ENCODE measurements at places on chromosomes 7 and 10.
A peak's percentile ranks its signal among the peaks of the same experiment; 100 is the strongest.

GRCh38 chr7:96004578-96004977 lies 232.2 kb downstream of the DYNC1I1 start:
- DNase-seq = no peak
- H3K4me3 ChIP-seq = no peak overlapping the region
- peaks cover 2% of the 10 kb centered on the region for H3K27me3 ChIP-seq
- no peaks in the 10 kb centered on the region for H3K4me1 ChIP-seq

- H3K27me3 ChIP-seq = peaks cover 6% of the 10 kb centered on the region
- DNase-seq = peak; percentile 66
Measured at GRCh38 chr10:24383681-24384106, 174.8 kb downstream of the KIAA1217 start.

GRCh38 chr10:131961047-131961776 lies 20.5 kb downstream of the BNIP3 start:
- DNase-seq = no peak
- H3K27me3 ChIP-seq = no peaks in the 10 kb centered on the region
- peaks cover 37% of the 10 kb centered on the region for H3K36me3 ChIP-seq
- no peak overlapping the region for H3K27ac ChIP-seq
- H3K4me1 ChIP-seq = peaks cover 12% of the 10 kb centered on the region

GRCh38 chr10:88115968-88116367 lies 252.5 kb downstream of the PTEN start:
- H3K27me3 ChIP-seq = peaks cover 8% of the 10 kb centered on the region
- H3K4me3 ChIP-seq = no peak overlapping the region
- no peaks in the 10 kb centered on the region for H3K36me3 ChIP-seq
- no peak overlapping the region for H3K27ac ChIP-seq

GRCh38 chr10:72044417-72045041 lies 43.8 kb downstream of the SPOCK2 start:
- H3K4me1 ChIP-seq = peaks cover 13% of the 10 kb centered on the region
- DNase-seq = no peak
- peaks cover 3% of the 10 kb centered on the region for H3K27me3 ChIP-seq
- H3K4me3 ChIP-seq = no peak overlapping the region
- H3K27ac ChIP-seq = no peak overlapping the region
- no peaks in the 10 kb centered on the region for H3K36me3 ChIP-seq

GRCh38 chr7:135710417-135711138 lies 17.4 kb downstream of the SLC13A4 start:
- H3K36me3 ChIP-seq = no peaks in the 10 kb centered on the region
- no peaks in the 10 kb centered on the region for H3K27me3 ChIP-seq
- no peak overlapping the region for H3K4me3 ChIP-seq
- no peak overlapping the region for H3K27ac ChIP-seq
- DNase-seq = no peak

GRCh38 chr10:117543225-117544003 lies 868 bp downstream of the EMX2 start:
- peaks cover 88% of the 10 kb centered on the region for H3K27me3 ChIP-seq
- H3K36me3 ChIP-seq = peaks cover 6% of the 10 kb centered on the region
- H3K4me3 ChIP-seq = no peak overlapping the region

DNA sequence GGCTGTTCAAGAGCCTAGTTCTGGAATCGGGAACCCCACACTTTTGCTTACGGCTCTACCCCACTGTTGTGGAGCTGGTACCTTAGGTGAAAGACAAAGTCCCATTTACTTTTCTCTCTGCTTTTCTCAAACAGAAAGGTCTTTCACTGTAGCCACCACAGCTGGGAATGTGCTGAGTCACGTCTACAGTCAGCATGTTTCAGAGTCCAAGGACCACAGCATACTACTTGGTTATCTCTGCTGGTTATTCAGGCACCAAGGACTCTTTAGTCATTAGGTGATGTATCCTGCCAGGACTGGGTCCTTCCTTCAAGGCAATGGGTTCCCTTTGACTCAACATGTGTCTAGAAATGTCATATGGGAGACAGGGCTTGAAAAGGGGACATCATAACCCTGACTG lies 266.8 kb upstream of the STEAP1 start:
- no peak overlapping the region for H3K4me3 ChIP-seq
- no peaks in the 10 kb centered on the region for H3K36me3 ChIP-seq
- H3K27ac ChIP-seq = no peak overlapping the region
- no peaks in the 10 kb centered on the region for H3K4me1 ChIP-seq

GRCh38 chr7:129535896-129536295 lies 33.6 kb downstream of the SMKR1 start:
- no peak for DNase-seq
- H3K36me3 ChIP-seq = no peaks in the 10 kb centered on the region
- peaks cover 16% of the 10 kb centered on the region for H3K4me1 ChIP-seq
- H3K27me3 ChIP-seq = peaks cover 2% of the 10 kb centered on the region
- H3K27ac ChIP-seq = peak overlapping the region; percentile 43
- H3K4me3 ChIP-seq = peak overlapping the region; percentile 40

DNA sequence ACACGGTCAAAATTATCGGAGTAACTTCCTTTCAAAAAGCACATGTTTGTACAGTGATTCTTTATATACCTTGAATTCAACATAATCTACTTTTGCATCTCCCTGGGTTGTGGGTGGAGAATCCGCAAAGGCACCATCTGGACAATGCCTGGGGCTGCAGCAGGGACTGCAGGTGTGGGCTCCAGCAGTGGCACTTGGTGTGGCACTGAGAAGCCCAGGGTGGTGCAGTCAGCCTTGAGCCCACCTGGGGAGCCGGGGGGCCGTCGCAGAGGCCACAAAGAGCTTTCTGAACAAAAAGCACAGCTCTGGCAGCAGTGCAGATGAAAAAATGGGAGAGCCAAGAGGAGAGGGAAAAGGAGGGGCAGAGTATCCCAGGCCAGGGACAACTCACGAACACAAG lies 22.2 kb downstream of the PARD3 start:
- H3K4me3 ChIP-seq = no peak overlapping the region
- no peak overlapping the region for H3K27ac ChIP-seq
- H3K27me3 ChIP-seq = no peaks in the 10 kb centered on the region

DNA sequence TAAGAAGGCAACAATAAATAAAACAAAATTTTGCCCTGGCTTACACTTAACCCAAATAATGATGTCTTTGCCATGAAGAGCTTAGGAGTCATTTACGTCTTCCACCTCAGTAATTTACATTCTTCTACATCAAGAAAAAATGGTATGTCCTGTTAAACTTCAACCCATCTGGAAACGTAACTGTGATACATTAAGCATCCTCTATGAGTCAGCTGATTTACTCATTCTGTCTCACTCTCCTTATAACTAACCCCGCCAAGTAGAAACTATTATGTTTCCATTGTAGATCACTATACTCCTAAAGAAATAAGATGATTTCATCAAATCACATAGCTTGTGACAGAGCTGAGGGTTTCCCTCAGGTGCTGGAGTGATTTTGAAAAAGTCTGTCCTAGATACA lies 330.7 kb downstream of the CDC14C start:
- no peak overlapping the region for H3K27ac ChIP-seq
- no peak for DNase-seq
- H3K4me3 ChIP-seq = no peak overlapping the region
- H3K27me3 ChIP-seq = no peaks in the 10 kb centered on the region
- no peaks in the 10 kb centered on the region for H3K36me3 ChIP-seq
- H3K4me1 ChIP-seq = no peaks in the 10 kb centered on the region

DNA sequence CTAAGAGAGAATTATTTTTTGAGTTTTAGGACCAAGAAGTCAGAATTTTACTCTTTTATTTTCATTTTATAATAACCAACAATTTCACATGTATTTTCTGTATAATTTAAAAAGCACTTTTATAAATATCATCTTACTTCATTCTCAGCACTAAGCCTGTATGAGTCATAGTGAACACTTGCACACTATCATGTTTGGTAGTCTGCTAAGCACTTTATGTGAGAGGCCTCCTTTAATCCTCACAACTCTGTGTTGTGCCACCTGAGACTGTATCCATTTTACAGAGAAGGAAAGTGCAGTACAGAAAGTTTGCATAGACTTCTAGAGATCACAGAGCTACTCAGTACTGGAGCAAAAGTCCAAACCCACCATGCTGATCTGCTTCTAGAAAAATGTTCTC lies 939.6 kb downstream of the NRG3 start:
- no peaks in the 10 kb centered on the region for H3K4me1 ChIP-seq

DNA sequence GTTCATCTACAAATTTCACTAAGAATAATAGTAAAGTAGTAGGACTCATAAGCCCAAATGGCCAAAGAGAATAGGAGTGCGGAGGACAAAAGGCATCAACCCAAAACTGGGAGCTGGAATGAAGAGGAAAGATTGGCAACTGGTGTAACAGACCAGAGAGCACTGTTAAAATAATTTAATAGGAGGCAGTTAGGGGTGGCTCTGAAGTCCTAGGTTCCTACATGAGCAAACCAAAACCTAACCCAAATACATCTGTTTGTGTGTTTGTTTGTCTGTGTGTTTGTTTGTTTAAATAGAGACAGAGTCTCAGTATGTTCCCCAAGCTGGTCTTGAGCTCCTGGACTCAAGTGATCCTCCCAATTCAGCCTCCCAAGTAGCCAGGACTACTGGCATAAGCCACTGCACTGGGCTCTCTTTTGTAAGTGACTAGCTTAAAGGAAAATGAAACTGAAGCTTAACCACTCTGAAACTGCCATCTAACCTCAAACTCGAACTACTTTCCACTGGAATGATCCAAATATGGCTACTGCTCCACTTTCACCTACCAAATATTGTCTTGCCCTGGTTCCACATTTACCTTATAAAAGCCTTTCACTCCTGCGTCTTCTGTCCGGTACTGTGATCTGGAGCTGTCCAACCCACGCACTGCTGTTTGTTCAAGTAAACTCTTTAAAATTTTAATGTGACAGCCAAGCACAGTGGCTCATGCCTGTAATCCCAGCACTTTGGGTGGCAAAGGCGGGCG lies 94.9 kb downstream of the AKR1D1 start:
- peak; percentile 29 for DNase-seq
- H3K4me3 ChIP-seq = peak overlapping the region; percentile 44
- peak overlapping the region; percentile 32 for H3K27ac ChIP-seq

DNA sequence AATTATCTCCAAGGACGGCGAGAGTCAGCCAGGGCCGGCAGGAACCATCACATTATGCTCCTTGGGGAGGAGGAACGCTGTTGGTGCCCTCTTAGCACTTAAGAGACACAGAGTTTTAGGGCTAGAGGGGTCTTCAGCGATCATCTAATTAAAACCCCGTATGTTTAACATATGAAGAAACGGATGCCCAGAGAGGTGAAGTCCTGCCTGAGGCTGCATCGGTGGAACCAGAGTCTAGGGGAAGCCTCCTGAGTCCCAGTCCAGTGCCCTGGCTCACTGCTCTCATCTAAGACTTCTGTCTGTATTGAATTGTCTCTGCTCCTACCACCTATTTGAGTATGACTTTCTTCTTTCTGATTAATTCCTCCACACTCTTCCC lies 688 bp upstream of the ABCB4 start:
- DNase-seq = no peak
- H3K4me3 ChIP-seq = no peak overlapping the region
- peaks cover 3% of the 10 kb centered on the region for H3K4me1 ChIP-seq
- peaks cover 38% of the 10 kb centered on the region for H3K27me3 ChIP-seq

- peaks cover 7% of the 10 kb centered on the region for H3K36me3 ChIP-seq
- H3K4me3 ChIP-seq = peak overlapping the region; percentile 7
- H3K4me1 ChIP-seq = peaks cover 25% of the 10 kb centered on the region
Measured at GRCh38 chr10:8424555-8425211, 370.2 kb downstream of the GATA3 start.

DNA sequence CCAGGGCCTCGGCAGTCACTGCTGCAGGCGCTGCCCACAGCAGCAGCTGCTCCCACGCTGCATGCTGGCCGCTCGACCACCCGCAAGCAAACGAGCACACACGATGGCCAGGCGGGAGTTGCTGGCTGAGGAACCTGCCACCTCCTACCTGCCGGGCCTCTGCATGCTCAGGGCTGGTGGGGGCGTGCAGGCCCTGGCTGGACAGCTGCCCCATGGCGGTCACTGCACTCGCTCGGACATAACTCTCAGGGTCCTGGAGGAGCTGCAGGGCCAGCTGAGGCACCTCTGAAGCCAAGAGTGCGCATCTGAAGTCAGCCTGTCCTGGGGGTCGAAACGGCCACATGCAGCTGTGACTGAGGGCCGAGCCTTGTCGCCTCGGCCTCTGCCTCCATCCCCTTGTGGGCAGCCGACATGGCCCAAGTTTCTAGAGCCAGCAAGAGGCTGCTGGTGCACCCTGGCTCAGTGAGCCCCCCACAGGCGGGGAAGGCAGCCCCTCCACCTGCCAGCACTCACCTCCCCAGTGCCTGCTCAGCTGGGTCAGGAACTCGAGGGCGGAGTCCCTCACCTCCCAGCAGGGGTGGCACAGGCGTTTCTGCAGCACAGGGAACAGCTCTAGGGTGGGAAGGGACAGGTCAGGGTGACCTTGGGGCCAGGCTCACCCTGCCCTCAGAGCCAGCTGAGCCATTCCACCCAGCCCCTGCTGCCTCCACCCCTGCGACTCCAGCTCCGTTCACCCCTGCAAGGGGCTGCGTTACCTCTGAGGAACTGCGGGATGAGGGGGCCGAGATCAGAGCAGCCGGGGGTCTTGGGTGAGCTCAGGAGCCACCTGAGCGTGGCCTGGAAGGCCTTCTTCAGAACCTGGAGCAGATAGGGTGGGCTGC lies 16.1 kb downstream of the BRAT1 start:
- H3K4me1 ChIP-seq = no peaks in the 10 kb centered on the region
- H3K27me3 ChIP-seq = no peaks in the 10 kb centered on the region
- no peak for DNase-seq
- peaks cover 10% of the 10 kb centered on the region for H3K36me3 ChIP-seq

- H3K4me1 ChIP-seq = no peaks in the 10 kb centered on the region
- H3K27me3 ChIP-seq = peaks cover 26% of the 10 kb centered on the region
- DNase-seq = no peak
- no peaks in the 10 kb centered on the region for H3K36me3 ChIP-seq
Measured at GRCh38 chr10:132937861-132938260, 4.5 kb downstream of the CFAP46 start.

- H3K27me3 ChIP-seq = peaks cover 3% of the 10 kb centered on the region
- no peak overlapping the region for H3K4me3 ChIP-seq
- H3K36me3 ChIP-seq = no peaks in the 10 kb centered on the region
- no peaks in the 10 kb centered on the region for H3K4me1 ChIP-seq
- no peak for DNase-seq
Measured at GRCh38 chr10:72665925-72666324, 26.0 kb upstream of the MCU start.

- H3K4me3 ChIP-seq = no peak overlapping the region
- H3K27ac ChIP-seq = no peak overlapping the region
- no peaks in the 10 kb centered on the region for H3K4me1 ChIP-seq
- peaks cover 12% of the 10 kb centered on the region for H3K27me3 ChIP-seq
Measured at GRCh38 chr7:96116173-96116572, 205.7 kb downstream of the SLC25A13 start.

DNA sequence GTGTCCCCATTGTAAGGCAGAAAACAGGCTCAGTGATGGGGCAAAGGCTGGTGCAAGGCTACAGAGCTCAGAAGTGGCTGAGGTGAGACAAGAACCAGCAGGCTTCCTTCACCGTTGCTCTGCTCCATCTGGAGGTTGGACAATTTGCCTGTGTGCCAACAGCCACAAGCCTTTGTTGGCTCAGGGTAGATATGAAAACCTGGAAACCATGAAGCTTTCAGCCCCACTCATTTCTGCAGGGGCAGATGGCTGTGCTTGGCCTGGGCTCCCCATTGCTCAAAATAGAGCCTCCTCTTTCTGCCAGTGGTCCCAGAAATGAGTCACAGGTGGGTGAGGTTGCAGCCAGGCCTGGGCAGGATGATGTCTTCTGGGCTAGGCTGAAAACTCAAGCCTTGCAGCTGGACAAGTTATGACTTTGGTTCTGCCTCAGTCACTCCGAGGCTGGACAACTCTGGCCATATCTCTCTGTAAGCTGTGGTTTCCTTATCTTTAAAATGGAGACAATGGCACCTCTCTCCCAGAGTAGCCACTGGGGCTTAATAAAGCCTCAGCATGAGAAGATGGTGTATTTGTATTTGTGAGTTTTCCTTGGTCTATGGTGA lies 12.2 kb upstream of the ZNF273 start:
- peaks cover 9% of the 10 kb centered on the region for H3K4me1 ChIP-seq
- peaks cover 30% of the 10 kb centered on the region for H3K27me3 ChIP-seq
